ENCODE measurements at places on chromosomes 6 and 20. TPM values are rescaled to one million over a fixed set of nuclear protein-coding genes. Genes with fewer than 3 reads are reported as not detected.

FLOT1 gene
- total RNA-seq, result 161 TPM

PRR18 gene
- total RNA-seq, result not detected

SLC16A10 gene
- 0.99 TPM for total RNA-seq

CRISP3 gene
- not detected for total RNA-seq

HLA-DOB gene
- 0.68 TPM for total RNA-seq

OPRM1 gene
- total RNA-seq, result 0.71 TPM

DEFB113 gene
- not detected for total RNA-seq

PCMT1 gene
- total RNA-seq, result 95.0 TPM

DNA sequence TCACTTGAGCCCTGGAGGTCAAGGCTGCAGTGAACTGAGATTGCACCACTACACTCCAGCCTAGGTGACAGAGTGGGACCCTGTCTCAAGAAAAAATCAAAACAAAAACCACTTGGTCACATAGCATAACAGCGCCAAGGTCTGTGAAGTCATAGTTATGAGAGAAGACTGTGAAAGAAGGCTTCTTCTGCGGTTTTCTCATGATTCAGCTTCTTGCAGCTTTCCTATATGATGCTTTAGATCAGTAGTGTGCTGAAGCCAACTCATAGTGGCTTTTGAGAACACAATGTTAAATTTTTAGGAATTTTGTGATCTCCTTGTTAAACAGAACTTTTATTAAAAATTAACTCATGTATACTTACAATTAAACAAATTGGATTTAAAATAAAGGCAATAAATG is 136.2 kb upstream of the GLP1R start:
- no peak overlapping the region for H3K27ac ChIP-seq
- H3K27me3 ChIP-seq, result no peaks in the 10 kb centered on the region
- DNase-seq, result no peak
- no peaks in the 10 kb centered on the region for H3K36me3 ChIP-seq
- no peak overlapping the region for H3K4me3 ChIP-seq

DNA sequence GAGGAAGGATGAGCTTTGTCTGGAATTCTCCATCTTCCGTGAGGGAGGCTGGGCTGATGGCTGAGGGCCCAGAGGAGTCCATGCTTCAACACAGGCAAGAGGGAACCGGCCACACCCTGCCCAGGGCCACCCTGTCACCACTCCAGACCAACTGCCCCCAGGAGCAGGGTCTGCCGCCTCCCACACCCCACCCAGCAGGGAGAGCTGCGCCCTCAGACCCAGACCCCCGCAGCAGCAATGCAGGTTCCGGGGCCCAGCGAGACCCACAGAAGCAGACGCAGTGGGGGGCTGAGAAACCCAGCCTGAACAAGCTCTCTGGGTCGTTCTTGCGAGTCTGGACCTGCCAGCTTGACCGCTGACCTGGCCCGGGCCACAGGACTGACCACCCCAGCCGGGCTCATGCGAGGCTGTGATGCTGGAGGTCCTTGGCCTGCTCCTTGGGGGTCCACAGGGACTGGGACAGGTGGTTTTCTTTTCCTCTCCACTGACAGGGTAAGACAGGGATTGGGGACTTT is 25.0 kb downstream of the FRMD1 start:
- H3K27me3 ChIP-seq, result no peaks in the 10 kb centered on the region
- no peak overlapping the region for H3K27ac ChIP-seq
- H3K4me3 ChIP-seq, result no peak overlapping the region
- no peak for DNase-seq

GRCh38 chr20:55882910-55883309 is 122.4 kb downstream of the CBLN4 start:
- H3K4me1 ChIP-seq, result no peaks in the 10 kb centered on the region
- H3K27ac ChIP-seq, result no peak overlapping the region
- H3K4me3 ChIP-seq, result no peak overlapping the region
- no peak for DNase-seq
- H3K27me3 ChIP-seq, result no peaks in the 10 kb centered on the region
- no peaks in the 10 kb centered on the region for H3K36me3 ChIP-seq

DNA sequence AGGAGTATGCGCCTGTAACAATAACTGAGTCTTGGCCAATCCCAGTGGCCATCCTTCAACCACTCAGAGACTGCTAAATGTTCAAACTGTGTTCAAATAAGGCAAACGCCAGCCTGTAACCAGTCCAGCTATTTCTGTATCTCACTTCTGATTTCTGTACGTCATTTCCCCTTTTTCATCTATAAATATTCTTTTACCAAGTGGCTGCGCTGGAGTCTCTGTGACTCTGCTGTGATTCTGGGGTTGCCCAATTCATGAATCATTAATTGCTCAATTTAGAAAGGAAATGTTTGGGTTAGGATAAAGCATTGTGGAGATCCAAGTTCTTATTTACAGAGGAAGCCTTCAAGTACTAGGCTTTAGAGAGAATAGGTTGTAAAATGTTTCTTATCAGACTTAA is 89.8 kb upstream of the UST start:
- no peak overlapping the region for H3K27ac ChIP-seq
- no peaks in the 10 kb centered on the region for H3K36me3 ChIP-seq
- no peaks in the 10 kb centered on the region for H3K27me3 ChIP-seq
- DNase-seq, result no peak
- H3K4me3 ChIP-seq, result no peak overlapping the region
- no peaks in the 10 kb centered on the region for H3K4me1 ChIP-seq

DNA sequence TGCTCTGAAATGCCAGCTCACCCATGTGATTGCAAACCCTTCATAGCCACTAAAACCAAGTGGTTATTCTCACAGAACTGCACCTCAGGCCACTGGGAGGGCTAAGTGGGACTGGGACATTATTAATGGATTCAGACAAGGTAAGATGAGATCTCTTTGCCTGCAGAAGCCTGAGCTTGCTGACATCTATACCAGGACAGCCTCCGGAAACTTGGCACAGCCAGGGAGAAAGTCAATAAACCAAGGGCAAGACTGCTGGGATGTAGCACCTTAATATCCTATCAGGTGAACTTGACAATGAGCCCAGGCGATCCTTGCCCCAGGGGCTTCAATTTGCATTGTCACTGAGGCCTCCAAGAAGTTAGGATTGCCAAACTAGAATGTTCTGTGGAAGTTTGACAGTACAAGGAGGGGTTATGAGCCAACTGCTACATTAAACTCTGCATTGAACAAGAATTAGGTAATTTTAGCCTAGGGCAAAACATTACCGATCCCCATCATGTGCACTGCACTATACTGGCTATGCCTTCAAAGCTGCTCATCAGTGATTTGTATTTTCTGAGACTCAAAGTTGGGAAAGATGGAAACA is 60.1 kb upstream of the RALGAPA2 start:
- no peak overlapping the region for H3K4me3 ChIP-seq
- no peaks in the 10 kb centered on the region for H3K27me3 ChIP-seq
- H3K4me1 ChIP-seq, result no peaks in the 10 kb centered on the region
- no peak overlapping the region for H3K27ac ChIP-seq
- DNase-seq, result no peak
- H3K36me3 ChIP-seq, result no peaks in the 10 kb centered on the region

- H3K27me3 ChIP-seq, result no peaks in the 10 kb centered on the region
- no peak overlapping the region for H3K4me3 ChIP-seq
- peaks cover 16% of the 10 kb centered on the region for H3K4me1 ChIP-seq
- H3K36me3 ChIP-seq, result peaks cover 43% of the 10 kb centered on the region
- H3K27ac ChIP-seq, result no peak overlapping the region
Measured at GRCh38 chr20:49138431-49138830, 49.7 kb downstream of the STAU1 start.

GRCh38 chr6:113805173-113805790 is 51.9 kb upstream of the MARCKS start:
- H3K27ac ChIP-seq, result peak overlapping the region; percentile 36
- H3K36me3 ChIP-seq, result no peaks in the 10 kb centered on the region
- H3K4me1 ChIP-seq, result no peaks in the 10 kb centered on the region
- no peak overlapping the region for H3K4me3 ChIP-seq
- no peak for DNase-seq

- DNase-seq, result peak; percentile 51
- H3K4me1 ChIP-seq, result no peaks in the 10 kb centered on the region
- H3K27me3 ChIP-seq, result no peaks in the 10 kb centered on the region
- H3K36me3 ChIP-seq, result peaks cover 73% of the 10 kb centered on the region
- no peak overlapping the region for H3K4me3 ChIP-seq
Measured at GRCh38 chr20:57372581-57373350, 18.4 kb upstream of the RBM38 start.

DNA sequence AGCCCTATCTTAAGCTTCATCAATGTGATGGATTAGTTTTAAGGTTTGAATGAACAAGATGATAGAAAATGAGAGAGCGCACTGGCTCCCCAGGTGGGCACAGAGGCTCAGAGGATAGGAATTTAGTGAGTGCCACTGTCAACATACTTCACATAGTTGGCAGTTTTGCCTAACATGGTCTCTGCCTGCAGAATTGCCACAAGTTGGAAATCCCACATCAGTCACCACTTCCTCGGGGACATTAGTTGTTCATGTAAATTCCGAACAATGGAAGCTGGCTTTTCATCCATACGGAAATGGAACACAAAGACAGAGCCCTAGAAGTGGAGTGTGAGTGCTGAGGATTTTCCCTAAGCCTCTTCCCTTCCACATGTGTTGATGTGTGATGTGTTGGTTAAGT is 123.9 kb upstream of the PHACTR1 start:
- no peaks in the 10 kb centered on the region for H3K4me1 ChIP-seq
- no peaks in the 10 kb centered on the region for H3K27me3 ChIP-seq
- H3K4me3 ChIP-seq, result no peak overlapping the region
- no peak for DNase-seq
- no peak overlapping the region for H3K27ac ChIP-seq
- H3K36me3 ChIP-seq, result no peaks in the 10 kb centered on the region

GRCh38 chr6:120632975-120633374 is 701.3 kb downstream of the TBC1D32 start:
- H3K36me3 ChIP-seq, result no peaks in the 10 kb centered on the region
- H3K27ac ChIP-seq, result no peak overlapping the region
- DNase-seq, result no peak
- H3K4me1 ChIP-seq, result no peaks in the 10 kb centered on the region
- no peak overlapping the region for H3K4me3 ChIP-seq

GRCh38 chr6:56404599-56404998 is 157.2 kb upstream of the COL21A1 start:
- no peak for DNase-seq
- H3K36me3 ChIP-seq, result no peaks in the 10 kb centered on the region
- no peaks in the 10 kb centered on the region for H3K27me3 ChIP-seq
- no peak overlapping the region for H3K4me3 ChIP-seq

GRCh38 chr6:109920911-109921310 is 57.2 kb upstream of the GPR6 start:
- DNase-seq, result no peak
- no peak overlapping the region for H3K4me3 ChIP-seq
- no peaks in the 10 kb centered on the region for H3K4me1 ChIP-seq
- H3K36me3 ChIP-seq, result no peaks in the 10 kb centered on the region

GRCh38 chr6:82263916-82264315 is 16.4 kb upstream of the IBTK start:
- no peaks in the 10 kb centered on the region for H3K36me3 ChIP-seq
- H3K27ac ChIP-seq, result no peak overlapping the region
- H3K4me1 ChIP-seq, result no peaks in the 10 kb centered on the region
- H3K4me3 ChIP-seq, result no peak overlapping the region

GRCh38 chr6:99867026-99867425 is 127.0 kb downstream of the MCHR2 start:
- peaks cover 3% of the 10 kb centered on the region for H3K27me3 ChIP-seq
- no peak for DNase-seq
- no peaks in the 10 kb centered on the region for H3K4me1 ChIP-seq
- no peak overlapping the region for H3K27ac ChIP-seq

- no peak overlapping the region for H3K4me3 ChIP-seq
- H3K27ac ChIP-seq, result peak overlapping the region; percentile 45
- DNase-seq, result no peak
- peaks cover 9% of the 10 kb centered on the region for H3K4me1 ChIP-seq
- no peaks in the 10 kb centered on the region for H3K36me3 ChIP-seq
Measured at GRCh38 chr6:140269591-140270165, 895.2 kb upstream of the CITED2 start.

DNA sequence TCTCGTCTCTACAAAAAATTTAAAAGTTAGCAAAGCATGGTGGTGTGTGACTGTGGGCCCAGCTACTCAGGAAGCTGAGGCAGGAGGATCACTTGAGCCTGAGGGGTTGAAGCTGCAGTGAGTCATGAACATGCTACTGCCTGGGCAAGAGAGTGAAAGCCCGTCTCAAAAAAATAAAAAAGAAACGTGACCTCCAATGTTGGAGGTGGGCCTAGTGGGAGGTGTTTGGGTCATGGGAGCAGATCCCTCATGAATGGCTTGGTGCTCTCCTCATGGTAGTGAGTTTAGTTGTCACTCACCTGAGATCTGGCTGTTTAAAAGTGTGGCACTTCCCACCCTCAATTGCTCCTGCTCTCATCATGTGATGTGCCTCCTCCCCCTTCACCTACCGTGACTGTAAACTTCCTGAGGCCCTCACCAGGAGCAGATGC is 24.3 kb downstream of the RBL1 start:
- no peaks in the 10 kb centered on the region for H3K27me3 ChIP-seq
- no peaks in the 10 kb centered on the region for H3K4me1 ChIP-seq
- no peak overlapping the region for H3K4me3 ChIP-seq
- H3K36me3 ChIP-seq, result peaks cover under 1% of the 10 kb centered on the region
- no peak overlapping the region for H3K27ac ChIP-seq

DNA sequence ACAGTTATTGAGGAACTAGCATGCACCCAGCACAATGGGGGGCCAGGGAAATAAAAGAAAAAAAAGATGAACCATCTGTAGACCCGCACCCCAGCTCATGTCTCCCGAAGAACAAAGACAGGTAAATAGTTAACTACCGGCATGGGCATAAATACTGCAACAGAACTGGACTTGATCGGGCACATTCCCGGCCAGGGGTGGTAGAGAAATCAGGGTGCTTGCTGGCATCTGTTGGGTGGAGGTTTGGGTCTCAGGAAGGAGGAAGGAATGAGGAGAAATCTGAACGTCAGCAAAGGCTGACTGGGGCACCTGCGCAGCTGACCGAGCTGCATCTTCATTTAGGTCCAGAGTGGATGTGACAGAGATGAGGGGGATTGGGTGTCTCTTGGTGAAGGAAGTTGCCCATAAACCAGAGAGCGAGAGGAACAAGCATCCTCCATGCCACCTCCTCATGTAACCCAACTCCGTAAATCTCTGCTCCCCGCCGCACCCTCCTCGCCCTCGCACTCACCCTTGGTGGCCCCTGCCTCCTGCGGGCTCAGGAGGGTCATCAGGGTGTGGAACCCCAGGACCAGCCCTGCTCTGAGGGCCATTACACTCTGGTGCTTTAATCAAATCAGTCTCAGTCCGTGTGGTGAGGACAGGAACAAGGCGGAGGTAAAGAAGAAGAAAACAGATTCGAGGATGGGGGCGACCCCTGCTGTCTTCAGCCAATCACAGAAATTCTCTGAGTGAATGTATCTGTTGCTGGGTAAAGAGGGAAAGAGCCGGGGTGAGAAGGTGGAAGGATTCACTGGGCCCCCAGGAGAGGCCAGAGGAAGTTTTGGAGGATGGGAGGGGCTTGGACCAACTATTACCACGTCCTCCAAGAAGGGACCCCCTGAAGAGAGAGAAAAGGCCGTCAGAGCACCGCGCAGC is at the start of gene HLA-DOA:
TSS of gene HLA-DOA (minus strand) at position 648 of the 918 bp plus-strand sequence.
- H3K36me3 ChIP-seq, result no peaks in the 10 kb centered on the region
- no peak for DNase-seq
- no peaks in the 10 kb centered on the region for H3K4me1 ChIP-seq
- H3K27me3 ChIP-seq, result peaks cover 16% of the 10 kb centered on the region
- H3K27ac ChIP-seq, result no peak within 1 kb of the TSS
